NCI-H460 (cell line): ENCODE measurements at places on chromosomes 7 and 10.

GRCh38 chr7:94972296-94972695 lies 64.9 kb downstream of the PPP1R9A start:
- no peak for DNase-seq

- no peak for DNase-seq
Measured at GRCh38 chr10:116744885-116745284, 2.5 kb upstream of the HSPA12A start.

DNA sequence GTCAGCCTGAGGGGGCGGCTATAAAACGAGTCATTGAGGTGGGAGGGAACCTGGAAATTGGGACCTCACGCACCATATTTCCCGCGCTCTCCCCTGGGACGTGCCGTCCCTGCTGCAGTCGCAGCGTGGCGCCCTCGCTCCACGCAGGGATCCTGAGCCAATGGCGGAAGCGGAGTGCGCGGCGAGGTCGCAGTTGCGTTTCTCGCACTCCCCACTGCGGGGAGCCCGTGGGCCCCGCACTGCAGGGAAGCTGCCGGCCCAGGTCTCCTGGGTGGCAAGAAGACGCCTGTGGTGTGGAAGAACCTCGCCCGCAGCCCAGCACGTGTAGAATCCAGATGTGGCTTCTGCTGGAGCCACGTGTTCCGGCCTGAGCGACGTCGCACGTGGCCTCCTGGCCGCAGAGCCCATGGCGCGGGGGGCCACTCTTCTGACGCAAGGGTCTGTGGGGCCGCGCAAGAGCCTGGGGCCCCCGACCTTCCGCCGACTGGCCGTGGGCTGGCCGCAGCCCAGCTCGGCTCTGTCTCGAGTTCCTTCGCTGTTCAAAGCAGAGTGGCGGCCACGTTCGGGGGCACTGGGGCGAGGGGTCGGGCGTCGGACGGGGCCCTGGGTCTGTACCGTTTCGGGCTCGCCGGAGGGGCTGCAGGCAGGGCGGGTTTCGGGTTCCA lies 26.4 kb downstream of the HIF1AN start:
- peak; percentile 78 for DNase-seq

DNA sequence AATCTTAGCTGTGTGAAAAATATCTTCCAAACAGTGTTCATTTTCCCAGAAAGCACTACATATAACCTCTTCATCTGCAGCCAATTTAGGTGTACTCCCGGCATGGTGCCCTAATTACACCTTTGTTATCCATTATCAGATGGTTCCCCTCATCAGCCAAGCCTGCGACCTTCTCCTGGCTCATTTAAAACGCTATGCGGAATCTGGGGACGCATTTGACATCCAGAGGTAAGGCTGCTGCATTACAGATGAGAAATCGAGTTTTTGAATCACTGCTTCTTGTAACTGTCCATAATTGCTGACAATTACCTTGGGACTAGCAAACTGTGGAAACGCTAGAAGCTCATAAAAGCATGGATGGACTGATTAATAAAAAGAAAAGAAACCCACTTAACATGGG lies 109.5 kb downstream of the PARP12 start:
- no peak for DNase-seq

GRCh38 chr7:75971961-75972763 lies 22.2 kb downstream of the TMEM120A start:
- DNase-seq: no peak

DNA sequence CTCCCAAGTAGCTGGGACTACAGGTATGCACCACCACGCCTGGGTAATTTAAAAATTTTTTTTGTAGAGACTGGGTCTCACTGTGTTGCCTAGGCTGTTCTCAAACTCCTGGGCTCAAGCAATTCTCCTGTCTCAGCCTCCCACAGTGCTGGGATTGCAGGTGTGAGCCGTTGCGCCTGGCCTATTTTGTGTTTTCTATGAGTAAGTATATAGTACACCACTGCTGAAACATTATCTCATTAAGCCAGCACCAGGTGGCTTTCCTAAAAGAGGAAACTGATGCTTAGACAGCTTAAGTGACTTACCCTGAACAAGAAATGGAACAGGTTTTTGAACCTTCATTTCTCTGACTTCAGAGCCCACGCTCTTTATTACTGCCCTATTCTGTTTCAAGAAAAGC lies 7.8 kb upstream of the PTPN12 start:
- no peak for DNase-seq

- no peak for DNase-seq
Measured at GRCh38 chr10:5486853-5487235, 12.5 kb downstream of the CALML5 start.

DNA sequence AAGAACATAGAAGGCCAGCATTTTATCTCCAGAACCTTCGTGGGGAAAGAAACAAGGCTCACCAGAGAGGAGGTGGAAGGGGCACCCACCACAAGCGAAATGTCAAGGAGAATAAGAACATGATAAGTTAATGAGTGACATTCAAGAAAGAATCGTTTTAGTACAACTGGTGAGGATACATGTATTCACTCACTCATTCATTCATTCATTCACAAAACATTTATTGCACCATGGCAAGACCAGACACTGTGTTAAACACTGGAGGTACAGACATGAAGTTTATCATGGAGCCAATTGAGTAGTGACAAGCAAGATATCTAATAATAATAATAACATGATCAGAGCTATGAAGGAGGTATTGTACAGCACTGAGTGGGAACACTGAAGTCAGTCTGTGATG lies 1.7 kb upstream of the ZNRF2 start:
- DNase-seq: no peak

DNA sequence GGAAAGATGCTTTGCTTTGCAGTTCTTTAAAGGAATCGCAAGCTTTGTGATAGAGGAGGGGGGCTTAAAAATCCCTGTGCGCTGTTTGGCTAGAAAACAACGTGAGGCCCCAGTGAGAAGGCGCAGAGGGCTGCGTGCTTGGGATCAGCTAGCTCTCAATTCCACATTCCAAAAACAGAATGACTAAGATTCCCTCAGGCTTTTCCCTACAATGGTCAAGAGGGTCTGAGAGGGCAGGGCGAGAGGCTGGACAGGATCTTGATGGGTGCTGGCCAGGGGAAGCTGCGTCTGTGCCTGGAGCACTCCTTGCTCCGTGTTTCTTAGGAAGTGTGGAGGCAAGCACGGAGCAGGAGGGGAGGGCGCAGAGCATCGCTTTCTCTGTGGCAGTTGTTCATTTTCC lies 72.1 kb upstream of the INHBA start:
- DNase-seq: no peak

DNA sequence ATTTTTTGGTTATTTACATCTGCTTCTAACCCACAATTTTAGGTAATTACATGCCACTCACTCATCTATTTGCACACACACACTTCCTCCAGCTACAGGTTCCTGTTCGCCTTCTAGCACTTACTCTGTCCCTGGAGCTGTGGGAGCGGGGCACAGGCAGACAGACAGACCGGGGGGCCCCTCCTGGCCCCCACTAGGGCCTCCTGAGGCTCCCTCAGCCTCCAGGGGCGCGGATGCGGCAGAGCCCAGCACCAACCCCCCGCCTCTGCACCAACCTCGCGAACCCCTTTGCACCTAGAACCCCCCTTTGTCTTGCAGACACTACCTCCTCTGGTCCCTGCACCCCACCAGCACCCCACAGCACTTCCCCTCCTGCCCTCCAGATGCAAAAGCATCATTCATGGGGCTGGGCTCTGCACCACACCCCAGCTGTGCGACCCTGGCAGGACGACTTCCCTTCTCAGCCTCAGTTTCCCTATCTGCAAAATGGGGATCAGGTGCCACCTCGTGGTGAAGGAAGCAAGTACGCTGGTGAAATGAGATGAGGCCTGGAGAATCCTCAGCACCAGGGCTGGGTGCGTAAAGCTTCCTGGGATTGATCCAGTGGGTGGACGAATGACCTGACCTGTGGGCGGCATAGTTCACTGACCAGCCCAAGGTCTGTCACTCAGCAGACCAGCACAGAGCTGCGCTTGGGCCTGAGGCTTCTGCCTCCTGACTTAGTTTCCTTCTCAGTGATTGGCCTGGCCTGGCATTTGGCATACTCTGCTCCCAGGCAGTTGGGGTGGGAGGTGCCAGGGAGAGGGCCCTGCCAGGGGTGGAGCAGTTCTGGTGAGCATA lies 37.9 kb downstream of the ELFN1 start:
- DNase-seq: no peak

DNA sequence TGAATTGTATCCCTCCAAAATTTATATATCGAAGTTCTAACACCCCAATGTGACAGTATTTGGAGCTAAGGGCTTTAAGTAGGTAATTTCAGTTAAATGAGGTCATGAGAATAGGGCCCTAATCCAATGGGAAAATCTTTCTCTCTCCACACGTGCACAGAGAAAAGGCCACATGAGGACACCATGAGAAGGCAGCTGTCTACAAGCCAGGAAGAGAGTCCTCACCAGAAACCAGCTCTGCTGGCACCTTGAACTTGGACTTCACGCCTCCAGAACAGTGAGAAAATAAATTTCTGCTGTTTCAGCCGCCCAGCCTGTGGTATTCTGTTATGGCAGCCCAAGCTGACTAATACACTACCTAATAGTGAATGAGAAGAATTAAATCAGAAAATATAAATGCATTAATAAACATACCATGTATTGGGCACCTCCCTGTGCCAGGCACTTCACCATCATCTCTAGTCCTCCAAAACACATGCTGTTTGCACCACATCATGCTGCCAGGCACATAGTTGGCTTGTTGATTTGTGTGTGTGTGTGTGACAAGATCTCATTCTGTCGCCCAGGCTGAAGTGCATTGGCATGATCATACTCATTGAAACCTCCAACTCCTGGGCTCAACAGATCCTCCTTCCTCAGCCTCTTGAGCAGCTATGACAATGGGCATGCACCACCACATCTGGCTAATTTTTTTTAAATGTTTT lies 9.1 kb upstream of the TOMM7 start:
- DNase-seq: no peak

GRCh38 chr10:97059006-97059871 lies 126.5 kb downstream of the SLIT1 start:
- no peak for DNase-seq

GRCh38 chr10:132710746-132711612 lies 75.0 kb downstream of the NKX6-2 start:
- no peak for DNase-seq
